ENCODE measurements at places on chromosomes 2 and 18.

- DNase-seq, result no peak
Observed at GRCh38 chr18:12911025-12911928, 27.2 kb upstream of the PTPN2 start.

GRCh38 chr2:71215447-71215846, 11.5 kb downstream of the PAIP2B start:
- DNase-seq, result no peak

DNA sequence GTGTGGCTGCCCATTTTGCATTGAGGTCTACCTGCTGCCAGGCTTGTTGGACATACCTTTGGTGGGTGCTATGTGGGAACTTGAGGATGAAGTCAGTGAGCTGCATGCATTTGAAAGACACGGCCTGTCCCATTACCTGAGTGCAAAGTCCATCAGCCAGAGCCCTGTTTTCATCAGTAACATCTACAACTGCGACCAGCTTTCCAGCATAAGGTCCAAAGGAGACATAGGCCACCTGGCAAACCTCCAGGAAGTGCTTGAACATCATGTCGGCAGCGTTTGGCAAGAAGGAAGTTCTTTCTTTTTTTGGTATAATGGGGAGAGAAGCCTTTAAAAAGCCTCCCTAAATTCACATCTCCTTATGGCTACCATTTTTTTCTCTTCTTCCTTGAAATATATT, 143.1 kb downstream of the FAM161A start:
- no peak for DNase-seq

DNA sequence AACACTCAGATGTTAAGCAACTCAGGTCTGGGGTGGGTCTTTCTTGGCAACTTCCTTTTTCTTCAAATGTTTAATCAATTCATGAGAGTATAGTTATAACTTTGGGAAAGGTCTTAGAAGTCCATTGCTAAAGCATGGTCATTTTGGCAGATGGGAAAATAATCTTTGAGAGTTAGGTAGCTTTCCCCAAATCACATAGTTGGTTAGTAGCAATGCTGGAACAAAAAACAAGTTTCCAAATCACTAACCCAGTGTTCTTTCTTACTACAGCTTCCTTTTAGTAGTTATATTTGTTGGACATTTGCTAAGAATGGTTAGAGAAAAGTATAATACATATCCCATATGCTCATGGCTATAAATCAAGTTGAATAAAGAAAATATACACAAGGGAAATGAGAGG, 185.2 kb upstream of the SLC14A2 start:
- no peak for DNase-seq

DNA sequence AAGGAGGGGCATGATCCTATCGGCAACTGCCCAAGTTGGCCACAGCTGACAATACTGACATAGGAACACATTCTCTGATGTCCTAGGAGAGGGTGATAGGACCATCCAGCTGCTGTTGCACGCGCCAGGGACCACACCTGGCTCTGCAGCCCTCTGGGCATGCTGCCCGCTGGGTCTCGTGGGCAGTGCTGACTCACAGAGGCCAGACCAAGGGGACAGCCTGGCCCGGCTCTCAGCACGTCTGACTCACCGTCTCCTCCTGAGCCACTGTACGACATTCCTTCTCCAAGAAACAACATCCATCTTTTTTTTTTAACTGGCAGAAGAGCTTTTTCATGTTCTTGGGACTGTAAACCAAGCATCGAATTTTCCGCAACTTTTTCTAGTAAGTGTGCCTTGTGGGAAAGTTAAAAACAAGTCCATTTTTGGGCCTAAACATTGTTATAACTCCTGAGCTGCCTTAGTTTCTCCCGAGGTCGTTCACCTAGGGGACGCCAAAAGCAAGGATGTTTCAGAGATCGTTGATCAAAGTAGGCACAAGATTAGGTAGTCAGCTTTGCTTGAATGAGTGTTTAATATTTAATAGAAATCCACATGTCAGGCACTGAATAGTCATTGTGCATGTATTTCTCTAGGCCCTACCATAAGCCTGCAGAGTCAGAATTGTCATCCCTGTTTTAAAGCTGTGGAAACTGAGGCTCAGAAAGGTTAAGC, 100.3 kb downstream of the TTC32 start:
- no peak for DNase-seq

- no peak for DNase-seq
Observed at GRCh38 chr18:33123862-33124518, 316.5 kb downstream of the CCDC178 start.

DNA sequence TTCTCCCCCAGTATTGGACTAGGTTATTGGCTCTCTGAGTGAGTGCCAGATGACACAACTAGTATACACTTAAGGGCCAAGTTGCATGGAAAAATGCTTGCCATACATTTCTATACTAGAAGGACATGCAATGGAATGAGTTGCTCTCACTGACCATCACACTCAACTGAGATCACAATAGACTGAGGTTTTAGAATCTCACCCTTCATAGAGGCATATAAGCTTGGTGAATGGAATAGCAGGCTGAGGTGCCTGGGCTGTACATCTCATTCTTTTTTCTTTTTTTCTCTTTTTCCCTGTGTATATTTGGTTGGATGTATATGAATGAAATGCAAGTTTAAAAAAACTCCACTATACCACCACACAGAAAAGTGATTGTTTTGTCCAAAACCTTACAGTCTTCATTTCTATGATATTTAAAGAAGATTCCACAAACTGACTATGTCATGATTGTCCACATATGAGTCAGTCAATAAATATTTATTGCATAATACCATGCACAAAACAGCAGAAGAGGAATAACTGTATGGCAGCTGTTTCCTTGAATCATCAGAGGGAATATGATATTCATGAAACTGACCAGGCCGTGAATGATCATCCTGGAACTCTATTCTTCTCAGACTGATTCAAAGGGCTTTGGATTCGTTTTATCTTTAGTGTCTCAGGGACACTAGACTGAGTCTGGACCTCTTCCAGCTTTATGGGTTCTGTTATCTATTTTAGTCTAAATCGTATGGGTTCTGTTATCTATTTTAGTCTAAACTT, 122.6 kb upstream of the STK17B start:
- no peak for DNase-seq

- no peak for DNase-seq
Observed at GRCh38 chr2:196918927-196919326, 7.6 kb downstream of the PGAP1 start.

DNA sequence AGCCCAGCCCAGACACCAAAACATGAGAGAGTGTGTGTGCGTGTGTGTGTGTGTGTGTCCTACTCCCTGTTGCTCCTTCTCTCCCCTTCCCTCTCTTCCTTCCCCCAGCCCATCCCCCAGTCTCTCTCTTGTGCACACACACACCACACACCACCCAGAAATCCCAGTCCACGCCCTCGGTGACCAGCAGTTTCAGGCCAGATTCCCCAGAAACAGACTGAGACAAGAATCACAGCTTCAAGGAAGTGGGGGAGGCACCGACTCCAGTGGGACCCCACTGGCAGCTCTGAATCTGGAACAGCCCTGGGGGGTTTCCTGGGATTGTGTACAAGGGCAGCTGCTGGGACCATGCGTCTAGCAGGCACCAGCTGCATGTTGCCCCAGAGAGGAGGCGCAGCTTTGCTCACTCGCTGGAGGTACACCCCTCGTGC, 113.5 kb downstream of the NDUFA10 start:
- no peak for DNase-seq

DNA sequence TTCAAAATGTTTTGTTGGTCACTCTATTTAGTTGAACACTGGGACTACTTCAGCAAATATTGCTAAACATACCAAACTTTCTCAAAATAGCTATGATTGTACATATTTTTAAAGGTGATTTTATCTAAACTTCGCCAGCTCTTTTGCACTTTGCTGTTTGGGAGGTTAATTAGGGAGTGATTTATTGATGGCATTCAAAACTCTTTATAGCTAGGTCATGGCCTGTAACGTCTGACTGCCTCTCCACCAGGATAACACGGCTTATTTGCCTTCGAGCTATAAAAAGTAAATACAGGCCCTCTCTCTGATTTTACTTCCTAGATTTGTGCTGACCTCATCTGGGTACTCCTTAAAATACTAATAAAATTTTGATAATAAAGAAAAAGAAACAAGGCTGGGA, 931.9 kb downstream of the DCDC2C start:
- no peak for DNase-seq

DNA sequence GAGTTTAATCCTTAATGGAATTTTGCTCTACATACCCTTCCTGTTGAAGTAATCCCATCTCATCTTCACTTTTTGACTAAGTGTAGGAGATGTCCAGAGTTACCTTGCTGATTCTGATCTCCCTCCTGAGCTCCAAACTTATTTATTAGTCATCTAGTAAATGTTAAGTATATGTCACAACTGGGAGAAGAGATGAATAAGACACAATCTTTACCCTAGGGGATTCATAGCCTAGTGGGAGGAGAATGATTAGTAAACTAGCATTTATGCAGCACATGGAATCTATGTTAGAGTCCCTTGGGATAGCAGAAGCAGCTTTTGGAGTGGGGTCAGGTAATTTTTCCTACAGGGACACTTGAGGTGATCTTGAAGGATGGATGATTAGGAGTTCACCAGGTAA, 20.7 kb downstream of the ACVR2A start:
- DNase-seq, result no peak

- no peak for DNase-seq
Observed at GRCh38 chr2:200393191-200393590, 86.7 kb downstream of the SPATS2L start.

GRCh38 chr2:100262555-100263320, 59.6 kb downstream of the LONRF2 start:
- peak; percentile 68 for DNase-seq

Data from KBM-7 (cell line).